Esophagus muscularis mucosa (tissue), 4 donors: ENCODE measurements at places on chromosomes 4 and X. TPM values are rescaled to one million over a fixed set of nuclear protein-coding genes. Genes with fewer than 3 reads are reported as not detected.

RTL5 gene
- 19.8 TPM for total RNA-seq

SLC6A14 gene
- total RNA-seq, result not detected

TRIM60 gene
- total RNA-seq, result not detected

GRCh38 chr4:79673377-79673776, 265.3 kb upstream of the GK2 start:
- no peaks in the 10 kb centered on the region for H3K36me3 ChIP-seq
- no peak overlapping the region for H3K4me3 ChIP-seq
- no peaks in the 10 kb centered on the region for H3K27me3 ChIP-seq
- no peak overlapping the region for H3K27ac ChIP-seq
- H3K4me1 ChIP-seq, result peaks cover 13% of the 10 kb centered on the region

GRCh38 chr4:44583393-44583792, 68.0 kb downstream of the YIPF7 start:
- no peaks in the 10 kb centered on the region for H3K36me3 ChIP-seq
- DNase-seq, result no peak
- no peak overlapping the region for H3K27ac ChIP-seq
- H3K27me3 ChIP-seq, result no peaks in the 10 kb centered on the region
- H3K4me3 ChIP-seq, result no peak overlapping the region

- no peak overlapping the region for H3K4me3 ChIP-seq
- H3K27me3 ChIP-seq, result no peaks in the 10 kb centered on the region
- DNase-seq, result no peak
- no peaks in the 10 kb centered on the region for H3K4me1 ChIP-seq
- H3K27ac ChIP-seq, result no peak overlapping the region
- no peaks in the 10 kb centered on the region for H3K36me3 ChIP-seq
These were observed 131.2 kb downstream of the IL1RAPL1 start for GRCh38 chrX:28718450-28718849.

DNA sequence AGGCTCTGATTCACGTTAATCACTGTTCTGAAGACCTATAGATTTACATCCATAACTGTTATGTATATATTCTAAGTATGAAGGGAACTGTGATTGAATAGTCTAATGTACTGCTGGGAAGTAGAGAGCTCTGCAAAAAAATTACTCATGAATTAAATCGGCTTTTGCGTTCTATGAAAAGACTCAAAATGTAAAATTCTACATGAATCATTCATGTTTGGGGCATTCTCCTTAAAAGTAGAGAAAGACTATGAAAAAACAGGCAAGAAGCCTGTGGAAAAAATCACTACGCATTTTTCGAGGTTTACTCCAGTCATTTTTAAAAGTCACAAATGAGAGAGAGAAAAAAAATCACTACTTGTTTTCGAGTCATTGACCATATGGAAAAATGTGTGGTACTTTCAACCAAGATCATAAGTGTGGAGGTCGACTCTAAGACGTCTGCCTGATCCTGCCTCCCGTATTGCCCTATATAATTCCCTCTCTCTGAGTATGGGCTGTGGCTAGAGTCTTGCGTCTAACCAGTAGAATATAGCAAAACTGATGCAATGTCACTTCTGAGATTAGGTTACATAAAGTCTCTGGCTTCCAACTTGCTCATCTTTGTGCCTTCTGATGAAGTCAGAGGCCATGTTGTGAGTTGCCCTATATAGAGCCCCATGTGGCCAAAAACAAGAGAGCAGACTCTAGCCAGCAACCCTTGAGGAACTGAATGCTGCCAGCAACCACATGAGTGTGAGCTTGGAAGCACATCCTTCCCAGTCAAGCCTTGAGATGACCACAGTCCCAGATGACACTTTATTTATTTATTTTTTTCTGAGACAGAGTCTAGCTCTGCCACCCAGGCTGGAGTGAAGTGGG, 32.1 kb upstream of the VEGFD start:
- H3K36me3 ChIP-seq, result no peaks in the 10 kb centered on the region
- DNase-seq, result no peak
- H3K27me3 ChIP-seq, result no peaks in the 10 kb centered on the region
- H3K4me1 ChIP-seq, result no peaks in the 10 kb centered on the region
- no peak overlapping the region for H3K4me3 ChIP-seq
- no peak overlapping the region for H3K27ac ChIP-seq

DNA sequence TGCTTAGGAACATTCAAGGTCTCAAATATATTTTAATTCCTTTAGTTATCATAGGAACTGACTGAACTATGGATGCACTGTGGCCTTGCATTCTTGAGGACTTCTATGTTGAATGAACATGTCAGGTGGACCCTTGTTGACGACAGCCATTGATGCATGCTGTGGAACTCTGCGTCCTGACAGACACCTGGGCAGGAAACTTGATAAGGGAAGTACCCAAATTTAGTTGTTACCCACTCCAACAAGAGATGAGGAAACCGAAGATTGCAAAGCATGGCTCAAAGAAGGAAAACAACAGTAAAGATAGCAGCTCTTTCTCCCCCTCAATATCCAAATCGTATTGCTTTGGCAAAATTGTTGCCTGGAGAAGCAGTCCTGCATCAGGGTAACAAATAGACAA, 540.0 kb upstream of the NR3C2 start:
- H3K4me3 ChIP-seq, result no peak overlapping the region
- H3K27ac ChIP-seq, result no peak overlapping the region
- H3K36me3 ChIP-seq, result no peaks in the 10 kb centered on the region
- H3K4me1 ChIP-seq, result peaks cover 21% of the 10 kb centered on the region

DNA sequence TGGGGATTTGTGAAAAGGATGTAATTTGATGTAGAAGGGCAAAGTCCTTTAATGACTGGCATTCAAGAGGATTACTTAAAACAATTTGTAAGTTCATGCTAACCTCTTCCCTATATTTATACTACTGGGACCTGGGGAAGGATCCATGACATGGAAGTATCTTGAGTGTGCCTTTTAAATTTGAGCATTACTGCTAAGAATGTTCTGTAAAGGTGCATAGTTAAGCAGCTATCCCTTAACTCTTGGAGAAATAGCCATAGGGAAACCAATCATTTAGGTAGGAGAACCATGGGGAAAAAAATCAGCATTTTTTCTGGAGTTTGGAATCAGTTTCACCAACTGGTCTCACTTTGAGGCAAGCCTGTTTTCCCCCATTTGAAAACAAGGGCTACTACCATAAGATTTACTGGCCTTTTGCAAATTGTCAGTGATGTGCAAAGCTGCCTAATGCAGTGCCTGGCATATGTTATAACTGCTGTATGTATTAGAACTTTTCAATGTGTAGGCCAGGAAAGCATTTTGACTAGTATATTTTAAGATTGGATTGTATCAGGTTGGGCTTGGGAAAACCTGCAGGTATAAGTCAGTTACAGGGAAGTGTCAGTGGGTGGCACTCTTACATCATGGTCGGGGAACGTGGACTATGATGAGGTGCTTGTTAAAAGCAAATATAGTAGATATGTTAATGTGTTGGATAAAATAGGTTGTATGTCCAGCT, 72.1 kb downstream of the PRSS12 start:
- H3K4me3 ChIP-seq, result no peak overlapping the region
- no peaks in the 10 kb centered on the region for H3K36me3 ChIP-seq
- H3K27ac ChIP-seq, result no peak overlapping the region
- no peak for DNase-seq
- H3K4me1 ChIP-seq, result peaks cover 21% of the 10 kb centered on the region
